Choroid plexus epithelial cell (primary cell): ENCODE measurements at places on chromosomes 16 and 17.
A peak's percentile ranks its signal among the peaks of the same experiment; 100 is the strongest.

DNA sequence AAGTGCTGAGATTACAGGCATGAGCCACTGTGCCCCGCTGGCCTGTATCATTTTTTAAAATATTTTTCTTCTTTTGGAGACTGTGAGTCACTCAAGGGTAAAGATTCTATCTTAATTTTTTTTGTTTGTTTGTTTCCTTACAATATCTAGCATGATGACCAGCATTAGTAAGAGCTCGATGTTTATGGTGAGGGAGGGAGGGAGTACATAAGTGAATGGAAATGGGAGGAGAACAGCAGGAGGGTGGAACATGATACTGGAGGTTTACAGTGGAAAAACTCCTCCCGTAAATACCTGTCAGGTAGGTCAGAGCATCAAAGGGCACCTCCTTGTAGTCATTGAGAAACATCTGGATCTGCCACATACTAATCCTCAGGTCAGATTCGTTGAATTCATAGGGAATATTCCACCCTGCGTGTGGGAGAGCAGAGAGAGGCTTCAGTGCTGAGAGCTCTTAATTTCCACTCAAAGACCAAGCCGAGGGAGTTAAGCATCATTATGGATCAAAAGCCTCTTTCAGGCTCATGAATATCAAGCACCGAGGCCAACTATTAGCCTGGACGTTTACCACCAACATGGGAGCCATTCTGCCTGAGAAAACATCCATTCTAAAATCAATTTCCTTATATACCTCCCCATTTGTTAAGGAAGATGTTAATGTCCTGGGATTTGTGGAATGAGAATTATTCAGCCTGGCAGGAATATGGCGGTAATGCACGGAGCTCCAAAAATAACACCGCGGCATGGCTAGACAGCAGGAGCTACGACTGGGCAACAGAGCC lies 51.8 kb downstream of the LYRM1 start:
- DNase-seq, result no peak

- no peak for DNase-seq
Measured at GRCh38 chr17:45144199-45145034, 3.9 kb upstream of the HEXIM1 start.

DNA sequence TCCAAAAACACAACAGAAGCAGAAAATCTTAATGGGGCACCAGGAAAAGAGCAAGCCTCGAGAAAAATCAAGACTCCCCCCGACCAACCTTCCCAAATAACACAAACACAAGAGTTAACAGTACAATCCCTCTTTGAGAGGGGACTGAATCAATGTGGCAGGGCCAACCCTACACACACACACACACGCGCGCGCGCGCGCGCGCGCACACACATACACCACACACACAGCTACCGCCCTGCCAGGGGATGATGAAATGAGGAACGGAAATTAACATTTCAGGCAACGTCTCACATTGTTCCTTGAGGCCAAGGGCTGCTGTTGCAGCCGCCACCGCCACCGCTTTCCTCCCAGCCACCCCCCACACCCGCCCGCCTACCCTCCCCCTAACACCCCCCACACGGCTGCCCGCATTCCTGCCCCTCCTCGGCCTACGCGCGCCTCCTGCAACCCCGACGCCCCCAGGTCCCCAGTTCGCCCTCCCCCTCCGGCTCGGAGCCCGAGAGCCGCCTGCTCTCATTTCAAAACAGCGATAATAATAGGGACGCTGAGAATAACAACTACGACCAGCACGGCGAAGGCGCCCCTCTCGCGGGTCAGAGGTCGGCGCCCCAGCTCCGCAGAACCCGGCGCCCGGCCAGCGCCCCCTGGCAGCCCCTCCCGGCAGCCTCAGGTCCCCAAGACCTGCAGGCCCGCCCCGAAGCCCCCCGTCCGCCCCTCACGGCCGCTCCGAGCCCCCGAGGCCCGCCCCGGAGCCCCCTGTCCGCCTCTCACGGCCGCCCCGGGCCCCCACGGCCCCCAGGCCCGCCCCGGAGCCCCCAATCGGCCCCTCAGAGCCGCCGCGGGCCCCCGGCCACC lies 1.1 kb downstream of the ANKRD11 start:
- peak; percentile 97 for DNase-seq

DNA sequence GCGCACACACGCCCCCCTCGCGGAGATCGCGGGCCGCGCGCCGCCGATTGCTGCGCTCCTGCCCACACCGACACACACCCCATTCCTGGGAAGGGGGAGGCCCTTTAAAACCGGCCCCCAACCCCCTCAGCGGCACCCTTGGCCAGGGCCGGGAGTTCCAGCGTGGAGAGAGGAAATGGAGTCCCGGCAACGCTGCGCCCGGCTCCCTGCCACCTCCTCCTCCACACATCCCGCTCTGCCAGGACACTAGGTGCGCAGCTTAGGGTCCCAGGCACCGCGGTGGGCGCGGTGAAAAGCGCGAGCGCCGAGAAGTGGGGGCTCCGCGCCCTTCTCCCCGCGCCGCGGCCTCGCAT lies 397 bp downstream of the CDC42EP4 start:
- DNase-seq, result no peak

DNA sequence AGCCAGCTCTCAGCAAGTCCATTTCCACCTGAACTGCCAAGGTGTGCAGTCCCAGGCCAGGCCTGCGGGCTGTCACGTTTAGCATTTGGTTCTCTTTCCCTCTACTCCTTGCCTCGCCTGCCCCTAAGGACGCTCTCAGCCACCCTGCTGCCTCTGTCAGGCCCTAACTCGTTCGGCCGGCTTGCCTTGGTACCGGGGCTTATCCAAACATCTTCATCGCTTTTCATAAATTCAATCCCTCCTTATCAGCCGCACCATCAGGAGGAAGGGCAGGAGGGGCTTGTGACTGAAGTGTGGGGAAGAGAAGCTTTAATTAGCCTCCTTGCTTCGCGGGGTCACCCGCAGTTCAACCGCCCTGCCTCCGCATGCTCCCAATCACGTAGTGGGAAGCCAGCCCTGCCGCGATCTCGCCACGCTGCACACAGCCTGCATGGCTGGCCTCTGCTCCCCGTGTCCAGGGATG lies 231.1 kb downstream of the SOX9 start:
- no peak for DNase-seq

GRCh38 chr16:86337581-86338402 lies 172.5 kb upstream of the FOXF1 start:
- DNase-seq, result no peak

DNA sequence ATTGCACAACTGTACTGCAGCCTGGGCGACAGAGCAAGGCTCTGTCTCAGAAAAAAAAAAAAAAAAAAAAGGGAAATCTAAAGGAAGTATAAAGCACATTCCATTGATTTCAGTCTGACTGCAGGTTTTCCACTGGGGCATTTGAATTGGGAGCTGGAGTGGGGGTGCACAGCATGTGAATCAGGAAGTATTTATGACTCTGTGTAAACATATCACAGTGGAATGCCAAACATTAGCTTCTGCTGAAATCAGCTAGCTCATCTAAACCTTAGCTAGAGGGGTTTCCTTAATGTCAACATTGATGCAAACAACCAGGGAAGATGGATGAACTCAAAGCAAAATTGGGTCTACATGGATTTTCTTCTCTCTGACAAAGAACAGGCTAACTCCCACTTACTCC lies 641.0 kb upstream of the EEF2KMT start:
- DNase-seq, result no peak

DNA sequence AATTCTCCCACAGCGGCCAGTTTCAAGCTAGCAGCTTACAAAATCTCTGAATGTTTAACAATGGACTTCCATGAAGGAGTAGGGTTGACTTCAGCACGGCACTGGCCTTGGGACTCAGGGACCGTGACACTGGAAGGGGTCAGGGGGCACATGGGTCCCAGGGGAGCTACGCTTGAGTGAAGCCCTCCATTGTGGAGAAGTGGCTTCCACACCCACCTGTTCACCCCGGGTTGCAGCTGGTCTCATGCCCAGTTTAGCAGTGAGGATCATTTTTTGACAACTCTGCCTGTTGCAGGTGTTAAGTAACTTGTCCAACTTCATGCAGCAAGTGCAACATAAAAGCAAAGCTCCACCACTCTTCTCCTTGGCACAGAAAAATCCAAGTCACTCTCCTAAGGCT lies 510.2 kb downstream of the CDH13 start:
- DNase-seq, result no peak

GRCh38 chr16:58723109-58723508 lies 11.0 kb downstream of the GOT2 start:
- DNase-seq, result no peak

- no peak for DNase-seq
Measured at GRCh38 chr16:4625560-4626159, 1.0 kb downstream of the MGRN1 start.

DNA sequence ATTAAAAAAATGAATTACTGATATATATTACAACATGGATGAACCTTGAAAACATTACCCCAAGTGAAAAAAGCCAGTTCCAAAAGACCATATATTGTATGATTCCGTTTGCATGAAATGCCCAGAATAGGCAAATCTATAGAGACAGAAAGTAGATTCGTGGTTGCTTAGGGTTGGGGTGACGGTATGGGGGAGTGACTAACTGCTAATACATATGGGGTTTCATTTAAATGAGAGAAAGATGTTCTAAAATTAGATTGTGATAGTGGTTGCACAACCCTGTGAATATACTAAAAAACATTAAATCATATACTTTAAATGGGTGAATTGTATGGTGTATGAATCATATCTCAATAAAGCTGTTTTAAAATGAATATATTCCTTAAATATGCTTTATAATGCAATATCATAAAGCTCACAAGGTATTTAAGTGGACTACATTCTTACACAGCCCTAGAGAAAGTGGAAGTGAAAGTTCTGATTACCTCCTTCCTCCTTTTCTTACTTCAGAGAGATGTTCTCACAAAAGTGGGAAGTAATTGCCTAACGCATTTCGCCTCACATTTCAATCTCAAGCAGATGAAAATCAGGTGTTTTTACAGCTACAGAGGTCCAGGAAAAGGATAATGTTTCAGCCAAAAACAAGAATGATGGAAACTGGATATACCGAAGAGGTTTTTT lies 142.7 kb upstream of the GNAO1 start:
- DNase-seq, result no peak

DNA sequence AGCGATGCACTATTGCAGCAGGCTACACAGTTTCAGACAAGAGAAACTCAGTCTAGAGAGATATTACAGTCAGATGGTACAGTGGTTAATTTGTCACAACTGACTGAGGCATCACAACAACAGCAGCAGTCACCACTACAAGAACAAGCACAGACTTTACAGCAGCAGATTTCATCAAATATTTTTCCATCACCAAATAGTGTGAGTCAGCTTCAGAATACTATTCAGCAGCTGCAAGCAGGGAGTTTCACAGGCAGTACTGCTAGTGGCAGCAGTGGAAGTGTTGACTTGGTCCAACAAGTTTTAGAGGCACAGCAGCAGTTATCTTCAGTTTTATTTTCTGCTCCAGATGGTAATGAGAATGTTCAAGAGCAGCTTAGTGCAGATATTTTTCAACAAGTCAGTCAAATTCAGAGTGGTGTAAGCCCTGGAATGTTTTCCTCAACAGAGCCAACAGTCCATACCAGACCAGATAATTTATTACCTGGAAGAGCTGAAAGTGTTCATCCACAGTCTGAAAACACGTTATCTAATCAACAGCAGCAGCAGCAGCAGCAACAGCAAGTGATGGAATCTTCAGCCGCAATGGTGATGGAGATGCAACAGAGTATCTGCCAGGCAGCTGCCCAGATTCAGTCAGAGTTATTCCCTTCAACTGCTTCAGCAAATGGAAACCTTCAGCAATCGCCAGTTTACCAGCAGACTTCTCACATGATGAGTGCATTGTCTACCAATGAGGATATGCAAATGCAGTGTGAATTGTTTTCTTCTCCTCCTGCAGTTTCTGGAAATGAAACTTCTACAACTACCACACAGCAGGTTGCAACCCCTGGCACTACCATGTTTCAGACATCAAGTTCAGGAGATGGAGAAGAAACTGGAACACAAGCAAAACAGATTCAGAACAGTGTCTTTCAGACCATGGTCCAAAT lies 34.1 kb downstream of the NQO1 start:
- DNase-seq, result peak; percentile 69

GRCh38 chr16:924063-924462 lies 46.7 kb downstream of the LMF1 start:
- DNase-seq, result no peak

DNA sequence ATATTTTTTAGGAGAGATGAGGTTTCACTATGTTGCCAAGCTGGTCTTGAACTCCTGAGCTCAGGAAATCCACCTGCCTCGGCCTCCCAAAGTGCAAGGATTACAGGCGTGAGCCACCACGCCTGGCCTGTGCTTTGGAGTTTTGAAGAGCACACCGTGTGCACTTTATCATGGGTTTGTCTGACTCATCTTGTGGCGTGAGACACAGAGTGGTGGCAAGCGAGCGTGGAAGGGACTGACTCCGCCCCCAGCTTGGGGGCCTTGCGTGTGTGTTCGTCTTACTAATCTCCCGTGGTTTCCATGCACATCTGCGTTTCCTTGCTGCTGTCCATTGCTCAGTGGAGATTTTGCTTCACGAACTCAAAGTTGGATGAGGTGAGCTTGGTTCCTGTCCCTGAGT lies 22.9 kb downstream of the CRAMP1 start:
- no peak for DNase-seq

DNA sequence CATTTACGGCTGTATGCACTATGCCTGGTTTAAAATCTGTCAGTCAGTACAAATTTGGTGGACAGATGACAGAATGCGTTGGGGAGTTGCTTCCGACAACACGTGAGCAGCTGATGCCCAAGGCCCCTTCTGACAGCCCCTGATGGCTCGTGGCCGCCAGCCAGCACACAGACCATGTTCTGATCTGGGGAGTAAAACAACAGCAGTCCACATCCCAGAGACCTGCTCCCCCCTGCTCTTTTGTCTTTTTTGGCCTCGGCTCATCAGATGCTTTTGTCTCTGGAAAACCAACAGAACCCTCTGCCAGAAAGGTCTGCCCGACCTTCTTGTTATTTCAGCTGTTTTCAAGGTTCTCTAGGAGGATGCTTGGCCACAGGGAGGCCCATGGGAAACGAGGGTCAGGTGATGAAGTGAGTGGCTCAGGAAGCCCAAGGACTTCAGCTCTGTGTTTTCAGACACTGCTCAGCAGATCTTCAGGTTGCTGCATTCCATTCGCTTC lies 10.8 kb downstream of the ARSG start:
- peak; percentile 96 for DNase-seq

DNA sequence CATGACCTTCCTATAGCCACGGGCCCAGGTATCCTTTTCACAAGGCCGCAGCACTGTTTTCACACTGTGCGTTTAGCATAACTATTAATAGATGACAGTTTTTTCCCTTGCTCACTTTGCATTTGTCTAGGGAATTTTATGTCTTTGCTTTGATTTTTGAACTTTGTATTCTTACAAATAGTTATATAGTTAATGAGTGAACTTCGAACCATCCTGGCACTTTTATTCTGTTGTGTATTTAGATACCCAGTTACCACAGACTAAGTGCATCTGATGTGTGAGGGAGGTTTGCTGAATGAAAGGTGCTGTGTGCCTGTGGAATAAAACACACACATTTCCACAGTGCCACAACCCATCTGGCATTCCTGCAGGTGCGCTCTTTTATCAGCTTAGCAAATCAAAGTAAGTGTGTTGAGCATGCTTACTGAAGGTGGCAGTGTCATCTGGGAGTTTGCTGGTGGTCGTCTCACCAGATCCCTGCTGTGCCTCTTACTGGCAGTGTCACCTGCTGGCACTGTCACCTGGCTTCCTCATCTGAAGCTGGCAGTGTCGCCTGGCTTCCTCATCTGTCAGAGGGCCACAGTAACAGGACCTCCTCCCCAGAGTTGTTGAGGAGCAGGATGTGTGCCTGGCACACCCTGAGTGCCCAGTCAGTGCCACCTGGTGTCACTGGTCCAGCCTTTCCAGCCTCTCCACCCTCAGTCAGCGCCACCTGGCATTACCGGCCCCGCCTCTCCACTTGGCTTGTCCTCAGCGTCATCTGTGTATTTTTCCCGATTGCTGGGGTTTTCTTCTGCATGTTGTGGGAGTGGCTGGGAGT lies 37.6 kb downstream of the USP10 start:
- no peak for DNase-seq
